Left lung (tissue), 14 donors: ENCODE measurements at places on chromosomes 6 and 20. TPM values are rescaled to one million over a fixed set of nuclear protein-coding genes. Genes with fewer than 3 reads are reported as not detected.

GRCh38 chr6:1796706-1797529 is 187.2 kb downstream of the FOXC1 start:
- no peak for DNase-seq
- H3K4me1 ChIP-seq: no peaks in the 10 kb centered on the region
- H3K4me3 ChIP-seq: no peak overlapping the region
- no peak overlapping the region for H3K27ac ChIP-seq
- no peaks in the 10 kb centered on the region for H3K27me3 ChIP-seq

DNA sequence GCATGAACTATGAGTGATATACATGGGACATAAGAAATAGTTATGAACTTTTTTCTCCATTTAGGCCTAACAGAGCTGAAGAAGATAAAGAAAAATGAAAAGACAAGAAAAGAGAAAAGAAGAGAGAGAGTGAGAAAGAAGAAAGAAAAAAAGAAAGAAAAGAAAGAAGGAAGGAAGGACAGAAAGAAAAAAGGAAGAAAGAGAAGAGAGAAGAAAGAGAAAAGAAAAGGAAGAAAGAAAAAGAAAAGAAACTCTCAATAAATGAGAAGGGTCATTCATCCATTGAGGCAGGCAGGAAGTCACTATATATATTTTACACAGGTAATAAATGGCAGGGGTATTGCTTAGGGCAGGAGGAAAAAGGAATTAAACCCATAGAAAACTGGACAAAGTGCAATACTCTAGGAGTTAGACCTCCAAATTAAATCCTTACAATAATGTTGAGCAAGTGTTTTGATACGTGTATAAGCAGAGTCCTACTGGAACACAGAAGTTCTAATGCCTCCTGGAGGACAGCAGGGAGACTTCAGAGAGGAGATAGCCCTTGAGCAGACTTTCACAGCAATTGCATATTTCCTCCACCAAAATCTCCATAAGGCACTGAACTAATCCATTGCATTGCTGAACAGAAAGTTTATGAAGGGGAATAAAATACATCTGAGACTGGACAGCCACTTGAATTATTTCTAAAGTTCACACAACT is 86.4 kb upstream of the TENT5A start:
- no peak overlapping the region for H3K27ac ChIP-seq
- H3K4me1 ChIP-seq: no peaks in the 10 kb centered on the region
- no peaks in the 10 kb centered on the region for H3K27me3 ChIP-seq
- H3K36me3 ChIP-seq: no peaks in the 10 kb centered on the region

Gene MICA
- total RNA-seq: 30.1 TPM

Gene NOX3
- total RNA-seq: not detected

DNA sequence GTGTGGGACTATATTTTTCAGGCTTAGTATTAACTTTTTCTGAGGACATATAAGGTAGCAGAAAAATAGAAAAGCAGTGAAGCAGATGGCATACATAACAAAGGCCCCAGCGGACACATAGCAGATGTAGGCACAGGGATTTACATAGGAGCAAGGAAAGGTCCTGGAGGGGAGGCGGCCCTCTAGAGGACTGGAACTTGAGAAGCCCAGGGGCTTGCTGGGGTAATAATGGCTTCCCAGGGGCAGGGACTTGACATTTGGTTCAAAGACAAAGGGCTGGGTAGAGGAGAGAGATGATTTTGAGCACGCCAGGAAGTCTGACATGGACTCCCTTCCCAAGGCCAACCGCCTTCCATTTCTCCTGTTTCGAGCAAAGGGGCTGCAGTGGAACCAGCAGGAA is 31.7 kb upstream of the OSTM1 start:
- H3K4me3 ChIP-seq: no peak overlapping the region
- H3K4me1 ChIP-seq: no peaks in the 10 kb centered on the region
- H3K36me3 ChIP-seq: no peaks in the 10 kb centered on the region
- no peak overlapping the region for H3K27ac ChIP-seq
- no peaks in the 10 kb centered on the region for H3K27me3 ChIP-seq
- no peak for DNase-seq

- H3K4me3 ChIP-seq: no peak overlapping the region
- no peaks in the 10 kb centered on the region for H3K36me3 ChIP-seq
- no peaks in the 10 kb centered on the region for H3K4me1 ChIP-seq
- DNase-seq: no peak
Observed at GRCh38 chr6:141359953-141360352, 772.8 kb upstream of the GJE1 start.

DNA sequence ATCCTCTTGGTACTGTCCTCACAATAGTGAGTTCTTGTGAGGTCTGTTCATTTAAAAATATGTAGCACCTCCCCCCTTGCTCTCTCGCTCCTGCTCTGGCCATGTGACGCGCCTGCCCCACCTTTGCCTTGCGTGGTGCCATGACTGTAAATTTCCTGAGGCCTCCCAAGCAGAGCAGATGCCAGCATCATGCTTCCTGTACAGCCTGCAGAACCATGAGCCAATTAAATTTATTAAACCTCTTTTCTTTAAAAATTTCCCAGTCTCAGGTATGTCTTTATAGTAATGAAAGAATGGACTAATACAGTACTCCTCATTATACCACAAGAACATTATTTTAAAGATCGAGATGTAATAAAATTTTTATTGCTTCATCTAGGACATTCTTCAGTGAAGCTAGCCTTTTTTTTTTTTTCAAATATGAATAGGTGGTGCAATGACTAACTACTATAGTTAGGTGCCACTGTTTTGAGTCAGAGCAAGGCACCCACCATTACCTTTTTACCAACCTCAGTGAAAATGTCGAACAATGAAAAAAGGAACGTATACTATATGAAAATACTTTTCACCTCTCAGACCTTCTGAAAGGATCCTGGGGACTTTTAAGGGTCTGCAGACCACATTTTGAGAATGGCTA is 191.1 kb upstream of the SGK1 start:
- no peaks in the 10 kb centered on the region for H3K27me3 ChIP-seq
- no peaks in the 10 kb centered on the region for H3K36me3 ChIP-seq
- H3K4me3 ChIP-seq: no peak overlapping the region

Gene ADIG
- not detected for total RNA-seq

Gene CRISP3
- total RNA-seq: not detected

- no peak overlapping the region for H3K4me3 ChIP-seq
- no peaks in the 10 kb centered on the region for H3K4me1 ChIP-seq
- H3K27me3 ChIP-seq: no peaks in the 10 kb centered on the region
- no peaks in the 10 kb centered on the region for H3K36me3 ChIP-seq
- no peak for DNase-seq
Observed at GRCh38 chr20:12849225-12849910, 159.4 kb upstream of the SPTLC3 start.

DNA sequence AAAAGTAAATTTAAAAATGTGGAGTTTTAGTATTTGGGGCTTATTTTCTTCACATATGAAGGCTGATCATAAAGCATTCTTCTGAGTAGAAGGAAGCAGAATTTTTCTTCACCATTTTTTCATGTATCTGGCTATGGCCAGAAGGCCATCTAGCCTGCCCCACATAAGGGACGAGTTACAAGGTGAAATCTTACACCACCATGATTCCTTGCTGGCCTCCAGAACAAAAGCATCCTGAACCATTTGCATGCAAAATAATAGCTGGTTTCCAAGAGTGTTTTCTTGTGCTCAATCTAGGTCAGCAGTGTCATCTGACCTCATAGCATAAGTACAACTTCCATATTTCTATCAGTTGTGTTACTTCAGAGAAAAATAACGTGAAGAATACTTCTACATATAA is 93.1 kb downstream of the BMP5 start:
- no peak overlapping the region for H3K27ac ChIP-seq
- no peaks in the 10 kb centered on the region for H3K4me1 ChIP-seq
- no peaks in the 10 kb centered on the region for H3K27me3 ChIP-seq
- H3K36me3 ChIP-seq: no peaks in the 10 kb centered on the region
- DNase-seq: no peak

GRCh38 chr6:103982574-103982973 is 877.1 kb downstream of the HACE1 start:
- no peaks in the 10 kb centered on the region for H3K27me3 ChIP-seq
- DNase-seq: no peak
- no peak overlapping the region for H3K4me3 ChIP-seq
- no peaks in the 10 kb centered on the region for H3K4me1 ChIP-seq
